ENCODE measurements at places on chromosomes 4 and X.

GRCh38 chr4:66279084-66279483 is 608.8 kb upstream of the EPHA5 start:
- DNase-seq = no peak

DNA sequence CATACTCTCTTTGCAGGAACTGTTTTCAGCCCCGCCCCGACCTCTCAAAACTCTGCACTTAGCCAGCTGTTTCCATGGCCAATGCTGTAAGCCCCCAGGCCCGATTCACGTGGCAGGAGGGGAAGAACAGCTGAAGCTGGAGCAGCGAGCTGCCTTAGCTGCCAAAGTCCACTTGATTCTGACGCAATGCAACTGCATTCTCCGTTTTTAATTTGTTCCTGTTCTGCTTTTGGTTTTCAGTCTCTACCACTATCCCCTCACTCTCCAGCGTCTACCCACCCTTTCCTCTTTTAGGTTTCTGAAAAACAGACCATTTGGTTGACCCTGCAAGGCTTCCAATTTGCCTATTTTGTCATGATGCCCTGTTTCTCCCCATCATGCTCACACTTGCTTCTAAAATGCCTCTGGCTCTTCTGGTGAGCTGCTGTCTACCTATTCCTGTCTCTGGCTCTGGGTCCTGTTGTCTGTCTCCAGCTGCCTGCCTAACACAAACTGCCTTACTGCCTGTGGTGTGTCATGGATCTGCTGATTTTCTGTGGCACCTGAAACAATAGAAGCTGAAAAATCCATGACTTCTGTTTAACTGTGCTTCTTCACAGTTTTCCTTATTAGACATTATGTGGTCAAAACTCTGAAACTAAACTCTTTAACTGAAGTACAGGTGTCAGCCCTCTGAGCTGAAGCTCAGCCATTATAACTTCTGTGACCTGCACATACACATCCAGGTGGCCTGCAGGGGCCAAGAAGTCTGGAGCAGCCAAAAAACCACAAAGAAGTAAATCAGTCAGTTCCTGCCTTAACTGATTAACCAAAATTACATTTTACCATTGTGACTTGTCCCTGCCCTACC is 160.5 kb upstream of the AGTR2 start:
- no peak for DNase-seq

GRCh38 chr4:78332976-78333375 is 218.6 kb upstream of the ANXA3 start:
- DNase-seq = no peak

DNA sequence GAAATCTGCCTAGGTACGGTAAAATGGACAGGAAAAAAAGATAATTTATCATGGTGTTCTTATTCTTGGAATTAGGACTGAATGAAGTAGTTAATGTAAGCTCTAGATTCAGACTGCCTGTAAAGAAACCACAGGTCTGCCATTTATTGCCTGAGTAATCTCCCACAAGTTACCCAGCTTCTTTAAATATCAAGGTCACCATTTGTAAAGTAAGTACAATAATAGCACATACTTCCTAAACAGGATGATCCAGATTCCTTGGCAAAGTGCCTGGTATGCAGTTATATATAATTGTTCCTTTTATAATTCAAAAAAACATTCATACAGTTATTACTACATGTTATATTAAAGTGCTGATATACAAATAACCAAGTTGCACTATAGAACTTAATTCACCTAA is 368.6 kb downstream of the HNRNPD start:
- DNase-seq = no peak

- DNase-seq = no peak
These were observed 313.4 kb downstream of the TENM3 start for GRCh38 chr4:182556580-182556979.

- no peak for DNase-seq
These were observed 146.0 kb downstream of the SPANXN4 start for GRCh38 chrX:143171703-143172102.

GRCh38 chr4:168877511-168878491 is 132.3 kb downstream of the CBR4 start:
- peak; percentile 38 for DNase-seq

- DNase-seq = no peak
These were observed 25.6 kb downstream of the HSD17B11 start for GRCh38 chr4:87365348-87365747.

- DNase-seq = no peak
These were observed 590.8 kb downstream of the SPRY1 start for GRCh38 chr4:123987408-123987807.

DNA sequence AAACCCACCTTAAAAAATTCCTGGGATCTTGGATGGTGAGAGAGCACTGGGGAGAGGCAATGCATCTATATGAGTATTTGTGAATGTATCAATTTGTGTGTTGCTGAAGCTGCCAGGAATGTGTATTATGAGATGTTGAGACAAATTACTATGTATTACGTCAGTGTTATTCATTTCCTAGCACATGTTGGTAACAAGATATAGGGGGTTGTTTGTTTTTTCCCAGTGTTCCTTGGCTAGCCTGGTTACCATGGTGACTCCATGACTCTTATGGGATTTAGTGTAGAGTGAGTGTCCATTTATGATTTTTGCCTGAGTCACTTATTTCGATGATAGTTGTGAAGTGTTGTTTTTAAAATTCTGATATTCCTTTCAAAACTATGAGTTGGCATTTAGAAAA is 65.6 kb downstream of the RAB40A start:
- no peak for DNase-seq

- DNase-seq = no peak
These were observed 1.2 kb upstream of the BLTP1 start for GRCh38 chr4:122150931-122151330.

Measured in activated naive CD4-positive, alpha-beta T cell treated with anti-CD3 and anti-CD28 coated beads, Interleukin-2, amount 10 ng/mL, durations not matched to agents 7 days and 5 days (primary cell).